ENCODE measurements at places on chromosomes 7 and 10.

DNA sequence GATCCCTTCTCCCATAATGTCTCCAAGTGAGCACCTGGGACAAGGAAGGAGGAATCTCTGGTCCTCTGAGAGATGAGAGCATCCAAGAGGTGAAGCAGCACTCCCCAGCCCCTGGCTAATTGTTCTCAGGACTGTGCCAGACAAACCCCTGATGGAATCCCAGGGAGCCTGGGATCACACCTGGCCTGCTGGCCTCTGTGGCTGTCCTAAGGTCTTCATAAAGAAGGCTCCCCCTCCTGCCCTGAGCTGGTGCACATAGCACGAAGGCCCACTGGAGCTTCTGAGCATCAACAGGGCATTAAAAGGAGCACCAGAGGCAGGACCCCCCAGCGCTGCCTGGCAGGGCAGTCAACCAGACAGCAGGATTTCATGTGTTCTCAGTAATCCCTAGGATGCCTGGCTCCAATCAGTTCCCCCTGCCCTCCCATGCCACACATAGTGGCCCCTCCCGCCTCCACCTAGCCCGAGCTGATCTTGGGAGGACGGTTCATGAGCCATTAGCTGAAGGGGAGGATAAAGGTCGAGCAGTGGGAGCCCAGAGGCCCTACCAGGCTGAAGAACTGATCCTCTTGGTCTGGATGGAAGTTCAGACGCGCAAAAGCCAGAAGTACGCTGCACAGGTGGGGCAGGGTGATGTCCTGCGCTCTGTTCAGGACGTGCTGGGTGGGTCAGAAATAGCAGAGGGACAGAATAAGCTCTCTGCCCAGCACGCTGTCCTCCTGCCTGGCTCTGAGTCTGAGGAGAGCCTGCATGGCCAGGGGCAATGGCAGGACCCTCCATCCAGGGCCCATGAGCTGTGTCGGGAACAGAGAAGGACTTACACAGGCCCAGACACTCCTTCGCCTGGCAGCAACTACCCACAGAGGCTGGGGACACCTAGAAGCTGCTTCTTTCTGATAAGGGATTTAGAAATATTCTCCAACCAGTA lies 8.4 kb downstream of the TBRG4 start:
- DNase-seq = no peak

DNA sequence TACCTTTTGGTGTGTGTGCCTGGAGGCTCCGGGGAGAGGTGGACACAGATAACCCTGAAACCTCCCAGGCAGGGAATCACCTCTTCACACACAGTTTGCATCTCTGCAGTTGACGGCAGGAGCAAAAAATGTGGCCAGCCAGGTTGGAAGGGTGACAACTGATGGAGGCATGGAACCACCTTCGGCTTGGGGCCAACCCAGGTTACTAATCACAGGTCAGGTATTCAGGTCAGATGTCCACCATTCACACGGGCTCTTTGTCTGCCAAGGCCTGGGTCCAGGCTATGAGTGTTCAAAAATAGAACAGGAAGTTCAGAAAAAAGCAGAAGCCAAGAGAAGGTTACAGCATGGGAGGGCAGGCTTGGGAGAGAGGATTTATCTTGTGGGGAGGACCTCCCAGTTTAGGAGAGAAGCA lies 137.2 kb upstream of the EFCAB10 start:
- no peak for DNase-seq

DNA sequence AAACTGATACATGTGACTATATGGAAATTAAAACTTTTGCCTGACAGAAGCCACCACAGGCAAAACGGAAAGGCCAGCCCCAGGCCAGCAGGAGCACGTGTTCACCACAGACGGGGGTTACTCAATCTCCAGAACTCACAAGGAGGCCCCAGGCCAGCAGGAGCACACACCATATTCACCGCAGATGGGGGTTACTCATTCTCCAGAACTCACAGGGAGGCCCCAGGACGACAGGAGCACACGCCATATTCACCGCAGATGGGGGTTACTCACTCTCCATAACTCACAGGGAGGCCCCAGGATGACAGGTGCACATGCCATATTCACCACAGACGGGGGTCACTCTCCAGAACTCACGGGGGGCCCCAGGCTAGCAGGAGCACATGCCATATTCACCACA lies 61.5 kb downstream of the NKX6-2 start:
- DNase-seq = no peak

DNA sequence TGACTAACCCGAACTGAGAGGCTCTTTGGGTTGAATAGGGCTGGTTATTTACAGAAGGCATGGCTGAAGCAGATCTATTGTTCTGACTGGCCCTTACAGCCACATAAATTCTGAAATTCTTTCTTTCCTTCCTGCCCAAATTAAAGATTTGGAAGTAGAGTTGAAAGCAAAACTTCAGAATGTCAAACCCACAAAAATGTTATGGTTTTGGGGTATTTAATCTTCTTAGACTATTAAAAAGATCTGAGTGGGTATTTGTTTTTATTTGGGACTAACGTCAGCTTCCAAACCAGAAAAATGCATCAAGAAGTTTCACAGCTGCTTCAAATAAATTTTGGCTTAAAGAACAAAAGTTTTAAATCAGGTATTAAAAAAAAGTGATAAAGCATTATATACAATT lies 124.5 kb downstream of the AHR start:
- no peak for DNase-seq

DNA sequence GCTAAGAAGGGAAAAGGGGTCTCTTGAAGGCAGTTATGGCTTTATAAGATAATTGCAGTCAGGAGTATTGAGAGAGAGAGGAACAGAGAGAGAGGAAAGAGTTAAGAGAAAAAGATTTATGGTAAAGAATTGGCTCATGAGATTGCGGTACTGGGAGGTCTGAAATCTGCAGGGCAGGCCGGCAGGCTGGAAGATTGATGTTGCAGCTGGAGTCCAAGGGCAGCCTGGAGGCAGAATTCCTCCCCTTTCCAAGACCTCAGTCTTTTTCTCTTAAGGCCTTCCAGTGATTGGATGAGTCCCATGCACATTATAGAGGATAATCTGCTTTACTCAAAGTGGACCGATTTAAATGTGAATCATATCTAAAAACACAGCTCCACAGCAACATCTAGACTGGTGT lies 68.4 kb downstream of the HACD1 start:
- no peak for DNase-seq
